ENCODE measurements at places on chromosomes 2 and 18. TPM values are rescaled to one million over a fixed set of nuclear protein-coding genes. Genes with fewer than 3 reads are reported as not detected.

The NOSTRIN gene
- total RNA-seq, result 6.1 TPM

The SLC9A4 gene
- total RNA-seq, result under 0.01 TPM

The SFT2D3 gene
- 2.6 TPM for total RNA-seq

The HOXD13 gene
- not detected for total RNA-seq

The PID1 gene
- total RNA-seq, result 0.76 TPM

The YES1 gene
- 131 TPM for total RNA-seq

The PRKAG3 gene
- total RNA-seq, result not detected

The SCN9A gene
- total RNA-seq, result 1.3 TPM

The RTKN gene
- 3.2 TPM for total RNA-seq

The MPP4 gene
- 4.7 TPM for total RNA-seq

The OBSL1 gene
- 13.9 TPM for total RNA-seq

The ABCB11 gene
- total RNA-seq, result under 0.01 TPM

The SERPINB13 gene
- total RNA-seq, result not detected

The SERPINB10 gene
- not detected for total RNA-seq

The ERICH2 gene
- not detected for total RNA-seq

The CHRND gene
- total RNA-seq, result not detected

The NAT8 gene
- total RNA-seq, result not detected

The CPO gene
- total RNA-seq, result 0.19 TPM

The ADAM17 gene
- total RNA-seq, result 44.2 TPM

The ACOXL gene
- 0.06 TPM for total RNA-seq

The ABI2 gene
- total RNA-seq, result 13.9 TPM

The UGT1A4 gene
- not detected for total RNA-seq

The SLC5A7 gene
- total RNA-seq, result not detected

The PROKR1 gene
- total RNA-seq, result not detected

The DLGAP1 gene
- total RNA-seq, result 3.7 TPM

The HMSD gene
- total RNA-seq, result not detected

The CHST10 gene
- total RNA-seq, result 7.2 TPM

Data from bladder microvascular endothelial cell (primary cell).